ENCODE measurements at places on chromosomes 7 and 10.

DNA sequence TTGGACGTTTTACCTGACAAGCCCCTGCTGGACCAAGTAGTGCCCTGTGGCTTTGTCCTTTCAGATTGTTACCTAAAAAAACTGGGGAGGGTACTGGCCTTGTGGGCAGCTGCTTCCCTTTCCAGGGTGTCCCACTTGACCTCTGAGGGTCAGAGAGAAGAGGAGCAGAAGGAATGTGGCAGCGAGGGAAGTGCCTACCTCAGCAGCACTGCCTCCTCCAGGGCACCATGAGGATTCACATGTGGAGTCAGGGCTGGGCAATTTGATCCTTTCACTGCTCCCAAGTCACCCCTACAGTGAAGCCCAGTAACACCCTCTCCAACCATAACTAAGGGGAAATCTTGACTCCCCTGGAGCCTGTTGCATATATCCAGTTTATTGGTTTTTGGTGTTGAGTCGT lies 64.6 kb downstream of the ITGB1 start:
- DNase-seq, result no peak

GRCh38 chr10:19310066-19310465 lies 261.5 kb downstream of the MALRD1 start:
- DNase-seq, result no peak

DNA sequence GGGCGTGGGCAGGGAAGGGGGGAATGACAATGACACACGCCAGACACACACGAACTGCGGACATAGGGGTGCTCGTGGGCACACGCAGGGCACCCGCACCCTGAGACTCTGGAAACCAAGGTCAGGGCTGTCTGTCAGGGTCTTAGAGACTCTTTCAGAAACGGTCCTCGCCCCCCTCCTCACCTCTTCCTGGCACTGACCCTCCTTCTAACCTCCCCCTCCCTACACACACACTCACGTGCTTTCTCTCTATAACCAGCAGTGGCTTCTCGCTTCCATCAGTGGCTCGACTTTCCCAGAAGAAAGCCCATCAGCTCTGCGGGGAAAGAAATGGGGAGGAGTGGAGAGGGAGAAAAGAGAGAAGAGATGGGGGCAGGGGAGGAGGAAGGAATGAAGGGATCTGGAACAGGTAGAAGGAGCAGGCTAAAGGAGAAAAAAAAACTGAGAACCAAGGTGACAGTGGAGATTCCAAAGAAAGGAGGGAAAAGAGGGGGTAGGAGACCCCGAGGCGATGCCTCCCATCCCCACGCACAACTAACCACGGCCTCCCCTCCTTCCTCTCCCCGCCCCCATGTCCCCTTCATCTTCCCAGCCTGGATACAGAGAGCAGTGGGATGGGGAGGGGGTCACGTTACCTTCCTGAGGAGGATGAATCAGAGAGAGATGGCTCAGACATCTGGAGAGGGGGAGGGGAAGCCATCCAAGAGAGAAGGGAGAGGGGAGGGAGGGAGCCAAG lies 1.7 kb upstream of the VGF start:
- DNase-seq, result no peak

DNA sequence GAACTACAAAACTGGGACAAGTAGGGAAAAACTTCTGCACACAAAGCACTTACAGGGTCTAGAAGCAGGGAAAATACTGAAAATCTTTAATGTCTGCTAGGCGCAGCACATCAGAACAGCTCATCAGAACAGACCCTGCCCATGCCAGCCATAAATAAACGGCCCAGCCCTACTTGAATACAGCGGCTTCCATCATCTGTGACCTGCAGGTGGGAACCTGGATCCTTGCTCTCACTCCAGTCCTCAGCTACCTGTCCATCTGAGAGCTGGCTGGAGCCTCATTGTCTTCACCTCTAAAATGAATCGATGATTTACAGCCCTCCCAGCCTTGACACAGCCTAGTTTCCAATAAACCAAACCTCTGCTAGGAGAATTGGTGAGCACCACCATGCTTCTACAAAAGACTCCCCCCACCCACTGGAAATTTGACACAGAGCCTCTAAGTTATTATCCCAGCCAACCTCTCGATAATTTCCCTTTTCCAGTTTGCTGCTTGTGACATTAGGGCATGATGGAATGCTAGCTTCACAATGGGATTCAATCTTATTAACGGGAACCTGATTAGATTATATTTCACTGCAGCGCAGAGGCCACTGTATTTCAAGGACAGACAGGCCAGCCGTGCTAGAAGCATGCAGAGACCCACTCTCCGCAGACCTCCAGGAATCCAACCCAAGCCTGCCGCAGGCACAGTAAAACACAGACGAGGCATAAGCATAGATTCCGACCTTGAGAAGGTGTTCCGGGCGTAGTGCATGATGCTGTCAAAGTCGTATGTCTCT lies 61.6 kb upstream of the OPALIN start:
- no peak for DNase-seq

DNA sequence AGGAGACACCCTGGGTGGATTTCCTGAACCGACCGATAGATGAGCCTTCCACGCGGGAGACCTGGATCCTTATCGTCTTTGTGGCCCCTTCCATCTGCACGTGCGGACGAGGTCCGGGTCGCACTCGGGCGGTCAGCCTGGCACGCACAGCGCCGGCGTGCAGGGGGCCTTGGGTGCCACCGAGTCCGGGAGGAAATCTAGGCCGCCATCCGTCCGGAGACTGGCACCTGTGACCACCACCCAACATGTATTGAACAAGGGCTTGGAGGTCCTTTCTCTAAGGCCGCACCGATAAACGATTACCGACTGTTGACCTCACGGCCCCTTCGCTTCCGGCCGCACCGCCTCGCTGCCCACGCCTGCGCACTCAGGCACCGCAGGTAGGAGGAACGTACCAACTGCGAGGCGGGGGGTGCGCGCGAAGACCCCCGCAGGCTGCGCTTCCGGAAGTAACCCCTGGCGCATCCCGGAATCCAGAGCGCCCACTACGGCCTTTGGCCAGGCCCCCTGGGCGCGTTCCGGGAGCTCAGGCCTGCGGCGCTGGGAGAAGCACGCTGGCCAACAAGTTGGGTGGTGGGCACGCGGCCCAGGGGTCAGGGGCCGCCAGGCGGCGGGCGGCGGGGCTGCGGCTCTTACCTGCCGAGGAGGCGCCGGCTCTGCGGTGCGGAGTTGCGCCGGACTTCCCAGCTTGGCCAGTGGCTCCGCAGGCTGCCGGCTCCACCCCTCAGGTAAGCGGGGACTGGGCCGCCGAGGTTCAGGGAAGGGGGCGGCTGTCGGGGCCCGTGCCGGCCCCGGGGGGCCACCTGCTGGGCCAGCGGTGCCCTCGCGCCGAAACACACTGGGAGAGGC lies at the start of the genes ACTR3C and LRRC61:
Gene ACTR3C (minus strand): TSS at position 713 of the 849 bp plus-strand sequence. CDS start 28,249 bp downstream, outside the sequence.
Gene LRRC61 (plus strand): TSS at position 523 of the 849 bp plus-strand sequence. CDS start 13,507 bp downstream, outside the sequence.
- DNase-seq, result no peak

DNA sequence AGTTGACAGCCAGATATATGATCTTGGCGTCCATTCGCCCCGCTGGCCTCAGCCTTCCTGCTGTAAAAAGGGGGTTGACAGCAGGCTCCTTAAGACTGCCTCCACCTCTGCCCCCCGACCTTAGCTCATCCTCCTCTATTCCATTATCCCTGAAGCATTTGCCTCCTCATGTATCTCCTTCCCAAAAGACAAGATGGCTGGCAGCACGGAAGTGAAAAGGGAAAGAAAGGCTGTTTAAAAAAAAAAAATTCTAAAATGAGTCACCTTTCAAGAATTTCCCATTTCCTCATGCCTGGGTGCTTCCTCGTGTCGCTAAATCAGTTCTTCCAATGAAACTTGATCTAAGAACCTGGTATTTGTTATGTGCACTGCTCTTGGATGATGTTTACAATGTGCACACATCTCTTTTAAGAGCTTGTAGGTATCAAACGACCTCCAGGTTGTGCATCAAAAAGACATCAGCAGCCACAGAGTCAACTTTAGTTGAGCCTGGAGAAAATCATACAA lies 1.7 kb downstream of the SCRN1 start:
- DNase-seq, result peak; percentile 36

GRCh38 chr10:63466144-63466935 lies 563 bp upstream of the JMJD1C start:
- peak; percentile 47 for DNase-seq

DNA sequence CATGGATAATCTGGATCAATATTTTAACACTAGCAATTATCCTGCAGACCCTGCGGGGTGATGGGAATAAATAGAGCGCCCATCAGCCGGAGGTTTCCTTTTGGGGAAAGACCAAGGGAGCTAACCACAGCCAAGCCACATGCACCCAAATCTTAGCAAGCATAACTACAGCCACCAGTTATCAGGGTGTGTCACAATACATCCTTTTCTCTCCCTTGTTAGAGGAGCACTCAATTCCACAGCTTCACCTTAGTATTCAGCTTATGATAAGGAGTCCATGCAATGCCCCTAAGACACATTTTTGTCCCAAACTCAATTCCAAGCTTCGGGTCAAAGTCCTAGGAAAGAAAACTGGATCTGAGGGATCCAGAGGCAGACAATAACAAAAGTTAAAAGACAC lies 15.9 kb downstream of the TOMM7 start:
- no peak for DNase-seq

GRCh38 chr7:44184206-44184872 lies 4.9 kb downstream of the GCK start:
- DNase-seq, result no peak

DNA sequence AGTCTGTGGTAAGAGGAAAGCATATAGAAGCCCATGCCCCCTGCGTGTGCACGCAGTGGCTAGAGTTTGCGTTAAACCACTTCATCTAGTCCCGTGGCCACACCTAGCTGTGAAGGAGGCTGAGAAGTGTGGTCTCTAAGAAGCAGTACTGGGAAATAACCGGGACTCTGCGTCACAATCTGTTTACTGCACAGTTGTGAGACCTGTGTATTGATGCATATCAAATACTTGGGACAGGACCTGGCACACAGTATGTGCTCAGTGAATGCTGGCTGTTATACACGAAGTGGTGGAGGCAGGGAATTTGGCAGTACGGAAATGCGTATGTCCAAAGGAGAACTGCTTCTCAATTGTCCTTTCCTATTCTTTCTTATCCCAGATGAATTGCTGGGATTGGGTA lies 149.5 kb downstream of the ARHGAP21 start:
- no peak for DNase-seq

- DNase-seq, result no peak
Measured at GRCh38 chr10:98257198-98257597, 10.8 kb downstream of the LOXL4 start.

- DNase-seq, result no peak
Measured at GRCh38 chr10:95478935-95479334, 82.2 kb downstream of the SORBS1 start.

- no peak for DNase-seq
Measured at GRCh38 chr10:91590142-91590903, 42.5 kb downstream of the PPP1R3C start.

DNA sequence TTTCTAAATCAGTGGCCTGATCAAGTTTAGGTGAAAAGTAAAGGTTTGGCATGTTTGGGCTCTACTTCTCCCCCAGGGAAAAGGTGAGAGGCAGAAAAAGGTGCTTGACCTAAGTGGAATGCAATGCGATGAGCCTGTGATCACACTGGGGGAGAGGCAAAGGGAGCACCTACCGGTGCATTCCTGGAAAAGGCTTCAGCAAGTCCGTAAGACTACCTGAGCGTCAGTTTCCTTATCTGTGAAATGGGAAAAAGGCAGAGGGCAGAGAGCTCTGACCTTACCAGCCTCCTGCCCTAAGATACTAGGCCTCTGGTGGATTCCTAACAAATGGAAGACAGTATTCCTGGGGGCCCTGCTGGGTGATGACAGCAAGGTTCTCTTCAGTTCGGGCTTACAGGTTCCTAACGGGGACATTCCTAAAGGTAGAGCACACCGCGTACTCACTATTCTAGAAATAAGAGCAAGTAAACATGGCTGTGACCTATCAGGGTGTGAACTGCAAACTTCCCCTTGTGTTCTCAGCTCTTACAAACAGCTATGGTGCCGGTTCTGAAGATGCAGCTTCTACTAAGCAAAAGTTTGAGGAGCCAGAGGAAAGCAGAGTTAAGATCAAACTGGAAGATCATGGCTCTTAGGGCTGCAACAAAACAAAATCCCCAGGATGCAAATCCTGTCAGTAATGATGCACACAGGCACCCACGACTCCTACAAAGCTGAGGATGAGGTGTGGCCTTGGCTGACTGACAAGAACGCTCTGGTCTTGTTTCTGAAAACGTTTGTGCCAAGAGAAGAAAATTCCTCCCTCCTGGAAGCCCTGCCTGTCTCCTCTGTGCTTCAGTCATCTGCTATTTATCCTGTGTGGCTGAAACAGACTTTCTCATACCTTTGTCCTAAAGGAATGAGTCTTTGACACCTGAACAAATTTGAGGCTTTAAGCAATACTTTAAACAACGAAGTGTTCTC lies 13.3 kb upstream of the ACSL5 start:
- DNase-seq, result no peak

DNA sequence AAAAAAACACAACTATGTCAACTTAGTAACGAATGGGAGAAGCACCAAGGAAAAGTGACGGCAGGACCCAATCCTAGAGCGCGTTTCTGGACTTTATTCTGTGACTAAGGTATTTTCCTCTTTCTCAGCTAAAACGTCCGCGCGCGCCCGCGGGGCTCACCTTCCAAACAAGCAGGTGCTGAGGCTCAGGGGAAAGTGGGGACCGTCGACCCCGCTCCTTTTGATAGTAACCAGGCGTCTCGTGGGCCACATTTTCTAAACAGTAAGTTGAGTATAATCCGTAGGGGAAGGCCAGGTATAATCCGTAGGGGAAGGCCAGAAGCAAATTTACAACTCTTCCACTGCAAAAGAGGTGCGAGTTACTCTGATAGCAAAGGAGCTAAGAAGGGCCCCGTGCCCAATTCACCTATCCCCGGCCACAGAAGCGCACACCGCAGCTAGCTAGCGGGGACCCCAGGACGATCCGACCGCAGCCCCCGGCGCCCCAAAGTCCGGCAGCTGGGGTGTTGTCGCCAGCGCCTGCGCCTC lies 743 bp downstream of the MKI67 start:
- no peak for DNase-seq

DNA sequence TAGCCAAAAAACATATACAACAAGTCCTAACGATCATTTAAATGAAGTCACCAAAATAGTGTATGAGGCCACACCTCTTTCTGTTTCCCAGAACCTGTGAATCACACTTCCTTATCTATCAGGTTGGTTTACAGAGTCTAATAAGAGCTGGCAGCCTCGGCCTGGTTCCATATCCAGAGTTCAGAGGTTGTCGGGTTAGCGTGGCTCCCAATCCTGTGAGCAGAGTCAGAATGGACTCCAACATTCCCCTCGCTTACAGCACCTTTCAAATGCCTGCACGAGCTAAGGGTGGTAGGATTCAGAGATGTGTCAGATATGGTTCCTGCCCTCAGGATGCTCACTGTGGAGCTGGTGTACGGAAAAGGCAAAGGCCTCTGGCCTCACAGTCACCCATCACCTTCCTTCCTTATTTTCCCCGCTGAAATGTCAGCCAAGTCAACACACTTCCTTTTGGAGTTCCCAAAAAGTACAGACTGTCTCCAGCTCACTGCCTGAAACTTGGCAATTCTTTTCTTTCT lies 6.0 kb downstream of the IL15RA start:
- no peak for DNase-seq

DNA sequence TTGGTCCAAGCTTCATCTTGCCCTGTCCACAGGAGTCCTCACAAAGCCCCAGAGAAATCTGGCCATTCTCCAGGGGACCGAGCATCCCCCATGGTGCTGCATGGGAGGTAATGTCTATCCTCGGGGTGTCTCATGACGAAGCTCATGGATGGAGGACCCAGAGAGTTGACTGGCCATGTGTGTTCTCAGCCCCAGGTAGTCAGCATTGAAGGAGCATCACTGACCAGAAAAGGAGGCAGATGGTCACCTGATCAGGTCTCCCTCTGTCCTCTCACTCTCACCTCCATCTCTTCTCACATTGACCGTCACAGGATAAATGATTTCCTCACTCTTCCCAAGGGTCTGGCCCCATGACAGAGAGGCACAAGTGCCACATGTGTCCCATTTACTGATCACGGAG lies 33.4 kb upstream of the GDF10 start:
- no peak for DNase-seq

- no peak for DNase-seq
Measured at GRCh38 chr7:101216001-101216859, 1.2 kb downstream of the PLOD3 start.

Data from right renal pelvis (tissue), 4 donors.